ENCODE measurements at places on chromosomes 1 and 21.

GRCh38 chr1:93275634-93276295, 69.9 kb upstream of the DR1 start:
- no peak for DNase-seq

- no peak for DNase-seq
Observed at GRCh38 chr1:100306735-100307313, 40.8 kb downstream of the RTCA start.

- DNase-seq = no peak
Observed at GRCh38 chr1:178169649-178170048, 75.7 kb downstream of the RASAL2 start.

DNA sequence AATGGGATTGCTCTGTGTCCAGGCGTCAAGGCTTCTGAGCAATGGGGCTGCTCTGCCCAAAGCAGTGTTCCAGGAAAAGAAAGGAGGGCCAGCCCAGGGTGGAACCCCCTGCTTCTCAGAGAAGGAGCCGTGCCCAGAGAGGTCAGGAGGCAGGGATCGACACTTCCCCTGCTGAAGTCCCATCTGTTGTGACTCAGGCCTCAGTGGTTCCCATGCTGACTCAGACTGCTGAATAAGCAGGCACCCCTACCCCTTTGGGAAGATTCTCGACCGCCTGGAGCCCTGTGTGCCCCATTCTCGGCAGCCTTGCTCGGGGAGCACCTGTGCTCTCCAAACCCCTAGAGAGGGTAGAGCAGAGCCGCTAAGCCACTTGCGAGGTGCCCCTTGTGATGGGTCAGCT, 23.9 kb downstream of the PKP1 start:
- DNase-seq = no peak

DNA sequence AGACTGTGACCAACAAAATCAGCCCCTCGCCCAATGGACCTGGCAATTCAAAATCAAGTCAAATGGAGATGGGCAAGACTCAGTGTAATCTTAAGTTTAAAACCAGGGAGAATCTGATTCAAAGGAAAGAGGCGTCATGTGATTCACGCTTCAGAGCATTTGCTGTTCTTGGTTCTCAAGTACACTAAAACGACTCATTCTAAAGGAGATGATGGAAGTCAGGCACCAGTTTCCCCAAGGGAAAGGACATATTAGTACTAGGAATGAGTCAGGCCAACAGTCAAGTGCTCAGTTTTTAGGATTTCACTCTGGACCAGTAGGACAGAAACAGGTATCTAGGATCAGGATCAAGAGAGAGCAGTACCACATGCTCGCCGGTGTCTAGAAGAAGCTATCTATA, 429.6 kb downstream of the PLPP3 start:
- DNase-seq = no peak

DNA sequence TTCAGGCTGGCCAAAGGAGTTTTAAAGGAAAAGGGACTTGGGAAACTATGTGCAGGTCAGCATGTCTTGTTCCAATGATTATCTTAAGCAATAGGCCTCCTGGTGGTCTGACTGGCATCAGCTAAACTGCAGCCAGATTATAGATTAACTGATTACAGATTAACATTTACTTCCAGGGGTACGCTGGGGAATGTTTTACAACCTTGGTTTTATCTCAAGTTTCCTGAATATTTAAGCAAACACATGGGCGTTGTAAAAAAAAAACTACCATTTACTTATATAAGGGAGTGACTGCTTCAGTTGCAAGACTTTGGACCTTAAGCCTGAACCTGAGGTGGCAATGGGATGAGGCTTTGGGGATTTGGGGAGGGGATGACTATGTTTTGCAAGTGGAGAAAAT, 600.6 kb upstream of the B3GALT2 start:
- DNase-seq = no peak

- DNase-seq = no peak
Observed at GRCh38 chr1:21546122-21546825, 37.1 kb downstream of the ALPL start.

- peak; percentile 80 for DNase-seq
Observed at GRCh38 chr1:172254521-172255222, 165.8 kb upstream of the C1orf105 start.

DNA sequence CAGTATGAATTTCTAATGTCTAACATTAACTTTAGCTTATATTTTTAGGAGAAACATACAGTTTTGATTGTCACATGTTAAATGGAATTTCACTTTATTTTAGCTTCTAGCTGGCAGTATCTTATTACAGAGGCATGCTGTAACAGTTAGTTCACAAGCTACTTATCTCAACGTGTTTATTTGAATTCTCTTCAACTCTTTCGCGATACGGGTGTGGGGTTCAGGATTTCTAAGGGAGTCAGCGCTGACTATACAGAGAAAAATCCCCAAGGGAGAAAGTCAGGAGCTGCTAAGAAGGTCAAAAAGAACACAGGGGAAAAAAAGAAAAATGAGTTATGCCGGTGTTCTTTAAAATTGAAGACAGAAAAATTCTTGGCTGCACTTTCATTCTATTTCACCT, 296.2 kb downstream of the VAV3 start:
- no peak for DNase-seq

- peak; percentile 36 for DNase-seq
Observed at GRCh38 chr1:41282679-41283317, 40.7 kb upstream of the SCMH1 start.

- DNase-seq = no peak
Observed at GRCh38 chr1:94323311-94324177, 86.2 kb upstream of the ARHGAP29 start.

GRCh38 chr1:50529510-50529909, 106.3 kb upstream of the DMRTA2 start:
- DNase-seq = no peak

GRCh38 chr1:68828013-68828412, 331.1 kb upstream of the DEPDC1 start:
- no peak for DNase-seq

DNA sequence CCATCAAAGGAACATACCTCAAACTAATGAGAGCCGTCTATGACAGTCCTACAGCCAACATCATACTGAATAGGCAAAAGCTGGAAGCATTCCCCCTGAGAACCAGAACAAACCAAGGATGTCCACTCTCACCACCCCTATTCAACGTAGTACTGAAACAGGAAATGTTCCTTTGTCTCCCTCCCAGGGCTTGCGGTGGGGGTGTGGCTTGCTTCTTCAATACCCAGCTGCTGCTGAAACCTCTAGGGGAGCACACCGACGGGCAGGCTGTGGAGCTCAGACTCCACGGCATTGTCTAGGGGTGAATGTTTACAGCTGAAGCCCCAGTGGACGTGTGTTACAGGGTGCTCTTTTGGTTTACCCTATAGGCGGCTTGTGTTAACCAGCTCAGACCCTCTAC, 30.5 kb upstream of the B3GALT2 start:
- no peak for DNase-seq

DNA sequence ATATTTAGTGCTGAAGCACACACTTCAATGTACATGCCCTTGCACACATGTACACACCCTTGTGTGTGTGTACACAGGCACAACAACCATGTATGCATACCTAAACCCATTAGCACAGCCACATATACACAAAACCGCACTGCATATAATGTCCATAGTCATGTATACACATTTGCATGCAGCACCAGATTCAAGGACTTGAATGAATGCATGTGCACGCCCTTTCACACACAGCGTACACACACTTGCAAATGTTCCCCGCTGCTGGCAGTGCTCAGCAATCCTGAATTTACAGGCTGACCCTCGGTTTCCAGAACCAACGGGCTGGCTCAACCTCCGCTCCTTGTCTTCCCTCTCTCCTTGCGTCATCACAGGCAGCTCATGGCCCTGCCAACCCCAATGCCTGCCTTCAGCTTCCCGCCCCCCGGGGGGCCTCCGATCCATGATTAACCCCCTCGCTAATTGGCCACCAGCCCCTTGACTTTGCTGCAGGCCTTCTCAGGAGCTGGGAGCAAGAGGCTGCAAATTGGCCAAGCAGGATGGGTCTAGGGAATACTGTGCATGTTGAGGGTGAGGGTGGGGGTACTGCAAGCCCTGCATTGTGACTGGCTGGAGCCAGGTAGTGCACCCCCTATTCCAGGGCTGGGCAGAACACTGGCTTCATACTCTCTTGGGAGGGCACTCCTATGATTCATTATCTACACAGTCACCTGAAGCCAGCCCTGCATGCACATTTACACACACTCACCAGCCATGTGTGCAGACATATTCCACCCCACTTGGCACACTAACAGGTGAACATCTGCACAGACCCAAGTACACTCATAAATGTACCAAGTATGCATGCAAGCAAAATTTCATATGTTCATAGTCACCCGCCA, 7.9 kb downstream of the GPR3 start:
- DNase-seq = no peak

- no peak for DNase-seq
Observed at GRCh38 chr1:201944639-201945038, 1.7 kb downstream of the LMOD1 start.

DNA sequence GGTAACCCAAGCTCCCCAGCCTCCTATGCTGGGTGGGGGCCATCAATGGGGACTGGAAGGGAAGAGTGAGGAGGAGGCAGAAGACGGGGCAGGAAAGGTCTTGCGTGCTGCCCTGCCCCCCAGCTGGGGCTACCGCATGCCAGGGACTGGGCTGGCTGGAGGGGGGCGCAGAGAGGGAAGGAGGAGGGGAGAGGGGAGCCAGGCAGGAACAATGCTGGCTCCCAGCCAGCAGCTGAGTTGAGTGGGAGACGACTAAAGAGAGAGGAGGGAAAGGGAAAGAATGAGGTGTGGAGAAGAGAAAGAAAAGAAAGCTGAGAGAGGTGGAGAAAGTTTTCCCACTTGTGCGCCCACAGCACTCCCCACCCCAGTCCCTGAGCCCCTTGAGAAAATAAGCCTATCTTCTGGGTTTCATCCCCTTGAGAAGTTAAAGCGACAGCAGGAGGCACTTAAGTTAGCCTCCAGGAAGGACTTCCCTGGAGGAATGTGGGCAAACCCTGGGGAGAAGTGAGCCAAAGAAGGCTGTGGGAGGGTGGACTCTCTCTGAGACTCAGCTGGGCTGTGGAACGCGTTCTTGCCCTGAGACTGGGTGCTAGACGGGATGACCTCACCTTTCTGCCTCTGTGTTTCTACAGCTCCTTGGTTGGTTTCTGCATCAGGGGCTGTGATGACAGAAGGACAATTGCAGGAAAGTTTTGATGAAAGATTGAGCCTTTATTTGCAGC, 12.9 kb upstream of the NES start:
- no peak for DNase-seq

DNA sequence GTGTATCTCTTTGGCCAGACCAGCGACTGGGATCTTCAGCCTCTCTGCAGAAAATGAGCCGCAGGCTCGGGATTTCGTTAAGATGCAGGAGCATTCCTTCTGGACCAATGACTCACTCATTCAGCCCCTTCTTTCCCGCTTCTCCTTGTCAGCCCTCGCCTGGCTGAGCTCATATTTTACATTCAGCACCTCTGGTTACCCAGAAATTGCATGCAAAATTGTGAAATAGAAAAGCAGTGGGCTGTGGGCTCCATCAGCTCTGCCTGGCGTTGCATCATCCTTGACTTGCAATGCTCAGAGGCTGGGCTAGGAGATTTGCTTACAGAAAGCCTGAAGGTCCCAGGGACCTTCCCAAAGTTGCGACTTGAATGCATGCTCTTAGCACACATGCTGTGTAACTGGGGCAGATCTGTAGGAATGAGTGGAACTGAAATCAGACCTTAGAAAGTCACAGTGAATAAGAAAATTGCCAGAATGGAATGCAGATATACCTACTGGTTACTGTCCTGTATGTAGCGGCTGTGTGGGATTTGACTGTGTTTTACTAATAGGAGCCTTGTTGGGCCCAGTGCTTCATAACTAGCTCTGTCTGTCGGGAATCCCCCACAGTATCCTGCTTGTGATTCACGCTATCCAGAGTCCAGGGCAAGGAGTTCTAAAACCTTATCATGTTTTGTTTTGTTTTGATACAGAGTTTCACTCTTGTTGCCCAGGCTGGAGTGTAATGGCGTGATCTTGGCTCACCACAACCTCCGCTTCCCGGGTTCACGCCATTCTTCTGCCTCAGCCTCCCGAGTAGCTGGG, 444.8 kb downstream of the KIF26B start:
- DNase-seq = peak; percentile 51

- peak; percentile 78 for DNase-seq
Observed at GRCh38 chr1:148318123-148318903, 164.8 kb downstream of the PPIAL4G start.

DNA sequence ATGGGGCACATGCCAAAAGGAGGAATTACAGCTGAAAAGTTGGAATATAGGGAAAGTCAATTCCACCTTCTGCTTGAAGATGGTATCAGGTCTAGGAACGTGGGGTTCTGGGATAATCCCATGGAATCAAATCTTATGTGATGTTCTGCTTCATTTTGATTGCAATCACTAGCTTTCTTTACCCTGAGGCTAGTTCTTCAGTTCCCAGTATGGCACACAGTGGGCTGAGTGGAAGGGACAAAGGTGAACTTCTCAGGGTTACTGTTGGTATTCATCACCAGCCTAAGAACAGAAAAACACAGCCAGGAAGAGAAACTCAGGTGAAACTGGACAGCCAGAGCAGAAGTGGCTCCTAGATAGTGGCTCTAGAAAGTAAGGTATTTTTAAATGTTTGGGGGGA, 117.8 kb downstream of the TNFSF18 start:
- DNase-seq = no peak

DNA sequence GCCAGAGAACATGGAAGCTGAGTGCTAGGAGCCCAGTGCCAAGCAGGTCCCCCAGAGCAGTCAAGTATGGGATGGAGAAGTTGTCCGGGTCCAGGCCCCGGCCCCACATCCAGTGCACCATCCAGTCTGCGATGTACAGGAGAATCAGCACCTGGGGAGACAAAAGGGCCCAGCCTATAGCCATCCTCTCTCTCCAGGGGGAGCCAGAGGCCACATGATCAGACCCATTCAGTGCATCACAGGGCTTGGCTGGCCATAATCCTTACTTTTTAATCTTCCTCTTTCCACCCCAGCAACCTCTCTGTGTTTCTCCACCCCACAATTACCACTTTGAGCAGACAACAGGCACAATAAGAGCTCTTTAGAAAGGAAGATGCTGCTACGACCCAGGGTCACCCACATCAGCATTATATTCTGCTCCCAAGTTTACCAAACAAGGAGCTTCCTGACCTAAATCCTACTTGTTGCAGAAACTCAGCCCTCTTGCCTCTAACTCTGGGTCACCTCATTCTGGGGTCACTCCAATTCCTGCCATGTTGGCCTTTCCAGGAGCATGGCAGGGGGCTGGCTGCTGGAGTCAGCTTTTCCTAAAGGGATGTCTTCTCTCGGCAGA, 16.4 kb upstream of the RAB29 start:
- DNase-seq = peak; percentile 72

DNA sequence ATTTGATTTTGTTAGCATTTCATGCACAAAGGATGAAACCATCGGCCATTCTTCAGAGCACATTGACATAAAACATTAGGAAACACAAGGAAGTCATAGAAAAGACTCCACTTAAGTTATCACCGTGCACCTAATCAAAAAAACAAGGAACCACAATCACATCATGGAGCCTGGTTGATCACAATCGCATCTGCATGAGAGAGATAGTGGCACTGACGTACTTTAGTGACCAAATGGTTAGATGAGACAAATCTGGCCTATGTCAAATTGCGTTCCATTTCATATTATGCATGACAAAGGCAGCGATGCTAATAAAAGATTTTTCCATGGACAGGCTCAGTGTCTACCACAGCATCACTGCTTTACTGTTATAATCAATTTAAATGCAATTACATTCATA, 571.8 kb upstream of the ADGRL2 start:
- no peak for DNase-seq

- no peak for DNase-seq
Observed at GRCh38 chr1:203317429-203318228, 12.3 kb downstream of the BTG2 start.

Data from Kasumi-1 (cell line).